Right lung (tissue), 10 donors: ENCODE measurements at places on chromosomes 16 and 17. TPM values are rescaled to one million over a fixed set of nuclear protein-coding genes. Genes with fewer than 3 reads are reported as not detected.

Gene CALCOCO2
- 118 TPM for polyA plus RNA-seq

Gene MYH3
- polyA plus RNA-seq: 19.4 TPM

Gene KRTAP16-1
- not detected for polyA plus RNA-seq

Gene CCL3
- 12.1 TPM for polyA plus RNA-seq

Gene KRTAP3-2
- not detected for polyA plus RNA-seq

Gene NSRP1
- 45.1 TPM for polyA plus RNA-seq

Gene PRR35
- not detected for polyA plus RNA-seq
